ENCODE measurements at places on chromosomes 5 and 9. TPM values are rescaled to one million over a fixed set of nuclear protein-coding genes. Genes with fewer than 3 reads are reported as not detected.

The RHOBTB3 gene
- 56.2 TPM for total RNA-seq

The ADGRD2 gene
- not detected for total RNA-seq

The HEMGN gene
- total RNA-seq: 0.31 TPM

The COL23A1 gene
- 5.7 TPM for total RNA-seq

DNA sequence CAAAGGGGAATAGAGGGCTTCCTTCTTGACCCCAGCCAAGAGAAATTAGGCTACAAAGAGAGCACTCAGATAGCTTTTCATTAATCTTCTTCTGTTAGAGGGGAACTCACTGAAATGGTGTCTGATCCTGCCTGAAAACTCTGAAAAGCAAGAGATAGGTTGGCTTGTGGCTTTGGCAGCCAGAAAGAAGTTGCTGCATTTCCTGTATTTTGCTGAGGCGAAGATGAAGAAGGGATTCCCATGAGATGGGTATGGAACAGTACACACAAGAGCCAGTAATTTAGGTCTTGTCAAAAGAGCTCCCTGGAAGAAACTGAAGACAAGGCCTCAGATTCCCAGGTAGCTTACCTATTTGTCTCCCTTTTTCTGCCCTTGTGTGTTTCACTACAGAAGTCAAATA is 120.9 kb upstream of the TARS1 start:
- DNase-seq: no peak

DNA sequence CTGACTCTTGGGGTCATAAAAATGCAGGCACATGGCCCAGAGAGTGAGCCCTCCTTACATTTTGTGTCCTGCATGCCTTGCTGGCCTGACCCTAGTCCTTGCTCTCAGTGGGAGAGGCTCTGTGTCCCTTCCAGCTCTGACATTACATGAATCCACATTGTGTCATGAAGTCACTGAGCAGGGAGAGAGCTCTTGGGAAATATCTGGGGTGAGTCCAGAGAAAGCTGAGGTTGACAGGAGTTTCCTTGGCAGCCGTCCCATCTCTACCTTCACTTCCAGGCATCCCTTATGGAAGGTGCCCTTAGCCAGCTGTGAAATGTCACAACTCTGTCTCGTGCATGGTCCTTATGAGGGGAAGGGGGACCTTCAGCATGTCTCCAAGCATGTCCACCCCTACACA is 41.0 kb downstream of the FAT2 start:
- DNase-seq: no peak

- no peak for DNase-seq
These were observed 56.7 kb upstream of the GCNT4 start for GRCh38 chr5:75108931-75109596.

DNA sequence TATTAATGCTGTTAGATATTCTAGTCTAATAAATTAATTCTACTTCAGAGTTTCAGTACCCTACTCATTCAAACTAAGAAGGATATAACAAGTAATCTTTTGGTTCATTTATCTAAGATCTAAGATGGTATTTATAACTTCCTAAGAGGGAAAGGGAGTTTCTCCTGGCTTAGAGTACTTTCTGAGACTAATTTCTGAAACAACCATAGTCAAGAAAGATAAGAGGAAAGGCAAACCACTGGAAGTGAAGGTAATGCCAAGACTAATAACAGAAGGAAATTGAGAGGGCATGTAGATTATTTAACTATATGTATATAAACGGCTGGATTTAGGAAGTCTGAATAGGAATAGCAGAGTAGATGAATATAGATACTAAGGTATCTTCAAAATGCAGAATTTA is 112.4 kb upstream of the ACOT12 start:
- no peak for DNase-seq

Measured in right atrium auricular region (tissue), 2 donors.